Upper lobe of left lung (tissue), 6 donors: ENCODE measurements at places on chromosomes 12 and 14.

- DNase-seq, result no peak
Observed at GRCh38 chr12:19186722-19187661, 57.5 kb downstream of the PLEKHA5 start.

- DNase-seq, result no peak
Observed at GRCh38 chr12:52496590-52497071, 3.6 kb upstream of the KRT6A start.

- DNase-seq, result peak; percentile 28
Observed at GRCh38 chr12:57549909-57550640, at the start of gene KIF5A. TSS of gene KIF5A (plus strand) at chr12:57550044. CDS start at chr12:57550272, 228 bp downstream.

- no peak for DNase-seq
Observed at GRCh38 chr12:64740646-64741045, 18.6 kb downstream of the GNS start.

DNA sequence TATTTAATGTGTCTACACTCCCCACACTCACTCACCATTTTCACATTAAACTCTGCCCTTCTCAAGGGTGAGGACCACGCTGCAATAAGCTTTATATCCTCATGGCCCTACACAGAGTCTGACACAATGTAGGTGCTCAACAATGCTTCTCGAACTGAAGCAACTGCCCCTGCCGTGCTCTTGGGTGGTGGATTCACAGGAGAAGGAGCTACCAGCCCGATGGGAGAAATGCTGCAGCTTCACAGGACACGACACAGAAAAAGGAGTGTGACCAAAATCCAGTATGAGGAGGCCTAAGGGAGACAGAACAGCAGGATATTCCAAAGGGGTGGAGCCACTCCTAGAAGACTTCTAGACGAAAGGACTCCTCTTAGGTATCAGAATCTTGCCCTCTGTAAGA, 6.5 kb upstream of the KRT3 start:
- DNase-seq, result no peak

GRCh38 chr14:48731260-48731659, 854.9 kb downstream of the RPS29 start:
- no peak for DNase-seq

DNA sequence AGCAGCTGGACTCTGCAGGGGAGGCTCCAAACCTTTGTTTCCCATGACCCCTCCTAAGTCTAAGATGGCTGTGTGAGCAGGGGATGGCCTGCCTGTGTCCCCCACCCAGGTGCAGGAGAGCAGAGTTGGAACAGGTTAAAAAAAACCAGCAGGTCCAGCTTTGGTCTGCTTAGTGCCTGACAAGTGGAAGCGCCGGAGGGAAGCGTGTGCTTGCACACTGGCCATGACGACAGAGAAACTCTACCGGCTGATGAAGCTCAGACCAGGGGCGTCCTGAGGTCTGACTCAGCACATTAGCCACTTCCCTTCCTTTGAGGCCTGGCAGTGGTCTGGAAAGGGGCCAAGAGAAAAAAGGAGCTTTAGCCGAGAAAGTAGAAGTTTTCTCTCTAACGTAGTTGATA, 280.1 kb downstream of the VRK1 start:
- no peak for DNase-seq

DNA sequence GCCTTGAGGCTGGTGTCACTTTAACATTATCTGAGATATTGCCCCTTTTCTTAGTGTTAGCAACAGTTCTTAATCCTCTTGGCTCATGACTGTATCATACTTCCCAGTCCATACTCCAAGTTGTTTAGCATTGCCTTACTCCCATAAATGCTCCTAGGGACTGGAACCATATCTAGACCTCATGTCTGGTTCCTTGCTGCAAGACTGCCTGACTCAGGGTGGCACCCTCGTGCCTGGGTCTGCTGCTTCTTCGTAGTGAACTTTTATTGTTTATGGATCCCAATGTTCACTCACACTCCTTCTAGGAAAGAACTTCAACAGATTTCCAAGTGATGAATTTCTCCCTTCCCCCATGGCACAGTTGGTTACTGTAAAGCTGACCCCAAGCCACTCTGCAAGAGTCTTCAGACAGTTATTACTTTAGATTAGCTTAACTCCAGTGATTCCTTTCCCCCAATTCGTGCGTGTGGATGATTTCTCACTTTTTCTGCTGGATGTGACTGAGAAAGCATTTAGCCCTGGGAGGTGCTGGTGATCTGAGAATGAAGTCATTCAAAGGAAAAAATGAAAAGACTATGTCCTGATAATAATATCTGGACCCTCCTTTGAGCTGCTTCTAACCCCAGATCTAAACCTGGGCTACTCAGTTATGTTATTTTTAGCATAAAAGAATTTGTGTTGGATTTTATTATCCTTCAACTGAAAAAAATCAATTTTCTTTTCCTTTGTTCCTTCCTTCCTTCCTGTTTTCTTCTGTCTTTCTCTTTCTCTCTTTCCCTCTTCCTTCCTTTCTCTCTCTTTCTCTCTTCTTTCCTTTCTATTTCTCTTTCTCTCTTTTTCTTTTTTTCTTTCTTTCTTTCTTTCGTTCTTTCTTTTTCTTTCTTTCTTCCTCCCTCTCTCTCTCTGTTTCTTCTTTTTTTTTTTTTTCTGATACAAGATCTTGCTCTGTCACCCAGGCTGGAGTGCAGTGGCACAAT, 47.5 kb upstream of the PPP1R12A start:
- no peak for DNase-seq

DNA sequence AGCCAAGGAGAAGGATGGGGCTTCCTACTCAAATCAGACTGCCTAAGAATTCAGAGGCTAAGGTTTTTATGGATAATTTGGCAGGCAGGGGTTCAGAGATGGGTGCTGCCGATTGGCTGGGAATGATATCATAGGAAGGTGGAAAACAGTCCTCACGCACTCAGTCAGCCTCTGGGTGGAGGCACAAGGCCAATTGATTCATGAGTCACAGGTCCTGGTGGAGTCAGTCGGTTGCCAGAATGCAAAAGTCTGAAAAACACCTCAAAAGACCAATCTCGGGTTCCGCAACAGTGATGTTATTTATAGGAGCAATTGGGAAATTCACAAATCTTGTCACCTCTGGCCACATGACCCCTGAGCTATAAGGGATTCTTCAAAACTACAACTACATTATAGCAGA, 105.5 kb downstream of the GXYLT1 start:
- no peak for DNase-seq

- DNase-seq, result no peak
Observed at GRCh38 chr12:84397263-84397662, 515.3 kb downstream of the SLC6A15 start.

DNA sequence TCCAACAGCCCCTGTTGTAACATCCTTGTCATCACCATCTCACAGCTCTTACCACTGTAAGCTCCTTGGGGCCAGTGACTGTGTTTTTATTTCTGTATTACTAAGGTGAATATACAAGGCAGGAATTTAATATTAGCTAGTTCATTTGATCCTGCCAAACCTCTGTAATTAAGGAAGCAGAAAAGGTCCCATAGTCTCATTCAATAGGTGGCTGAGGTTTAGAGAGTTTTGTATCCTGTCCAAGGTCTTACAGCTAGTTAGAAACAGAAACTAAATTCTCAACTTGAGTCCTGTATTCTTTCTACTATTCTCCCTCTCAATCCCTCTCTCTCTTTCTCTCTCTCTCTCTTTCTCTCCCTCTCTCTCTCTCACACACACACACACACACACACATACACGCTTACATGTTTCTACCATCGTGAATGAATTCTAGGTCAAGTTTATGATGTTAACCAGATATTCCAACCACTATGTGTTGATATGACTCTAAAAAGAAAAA, 543 bp upstream of the GLIPR1 start:
- no peak for DNase-seq

GRCh38 chr14:103165323-103165722, 42.1 kb downstream of the TNFAIP2 start:
- DNase-seq, result no peak

- no peak for DNase-seq
Observed at GRCh38 chr12:65972149-65972548, 147.9 kb downstream of the HMGA2 start.

- DNase-seq, result peak; percentile 89
Observed at GRCh38 chr12:120228291-120229070, 27.6 kb upstream of the RPLP0 start.

- peak; percentile 36 for DNase-seq
Observed at GRCh38 chr14:21039585-21040369, 2.4 kb upstream of the RNASE7 start.

DNA sequence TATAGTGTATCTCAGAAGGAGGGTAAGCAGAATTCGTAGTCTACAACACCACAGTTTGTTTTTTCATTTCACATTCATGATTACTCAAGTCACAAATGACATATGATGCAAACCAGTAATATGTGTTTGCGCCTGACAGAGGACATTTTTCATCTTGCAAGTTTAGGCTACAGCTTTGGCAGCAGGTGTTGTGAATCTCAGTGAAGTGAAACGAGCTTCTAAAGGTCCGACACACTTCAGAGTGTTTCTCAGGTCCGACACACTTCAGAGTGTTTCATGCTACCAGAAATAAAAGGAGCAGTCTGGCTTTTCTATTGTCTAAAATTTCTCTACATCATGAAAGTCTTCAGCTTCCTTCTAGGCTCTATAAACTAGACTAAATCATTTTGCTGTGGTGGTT, 22.7 kb downstream of the CLEC14A start:
- DNase-seq, result no peak

DNA sequence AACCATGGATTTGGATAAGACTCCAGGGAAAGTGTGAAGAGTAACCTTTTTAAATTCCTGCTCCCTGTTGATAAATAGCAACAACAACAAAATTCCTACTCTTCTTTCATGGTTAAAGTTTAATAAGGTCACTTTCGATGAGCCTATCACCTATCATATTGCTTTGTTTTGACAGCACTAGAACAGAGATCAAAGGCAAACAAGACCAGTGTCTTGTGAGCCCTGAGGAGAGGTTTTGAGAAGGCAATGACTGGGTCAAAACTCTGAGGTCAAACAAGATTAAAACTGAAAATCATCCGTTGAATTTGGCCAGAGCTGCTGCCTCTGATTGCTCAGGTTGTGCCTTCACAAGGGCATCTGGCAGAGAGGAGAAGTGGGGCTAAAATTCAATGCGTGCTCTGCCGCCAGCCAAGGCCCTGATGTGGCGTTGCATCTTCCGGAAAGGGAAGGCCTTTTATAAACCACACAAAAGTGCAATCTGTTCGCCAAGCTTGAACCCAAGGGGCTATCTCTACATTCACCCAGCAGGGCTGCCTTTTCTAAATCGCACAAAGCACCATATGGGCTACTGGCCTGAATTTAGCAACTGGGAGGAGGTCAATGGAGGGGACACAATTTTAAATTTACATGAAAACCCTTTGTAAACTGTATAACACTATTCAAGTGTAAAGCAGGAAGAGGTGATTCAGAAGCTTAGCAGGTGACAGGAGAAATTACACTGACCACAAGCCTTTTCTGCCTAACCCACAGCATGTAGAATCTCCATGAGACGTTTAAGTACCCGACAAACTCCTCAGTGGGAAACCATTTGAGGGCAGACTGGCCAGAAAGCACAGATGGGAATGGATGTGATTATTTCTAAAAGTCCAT, 140.8 kb downstream of the DAD1 start:
- no peak for DNase-seq

DNA sequence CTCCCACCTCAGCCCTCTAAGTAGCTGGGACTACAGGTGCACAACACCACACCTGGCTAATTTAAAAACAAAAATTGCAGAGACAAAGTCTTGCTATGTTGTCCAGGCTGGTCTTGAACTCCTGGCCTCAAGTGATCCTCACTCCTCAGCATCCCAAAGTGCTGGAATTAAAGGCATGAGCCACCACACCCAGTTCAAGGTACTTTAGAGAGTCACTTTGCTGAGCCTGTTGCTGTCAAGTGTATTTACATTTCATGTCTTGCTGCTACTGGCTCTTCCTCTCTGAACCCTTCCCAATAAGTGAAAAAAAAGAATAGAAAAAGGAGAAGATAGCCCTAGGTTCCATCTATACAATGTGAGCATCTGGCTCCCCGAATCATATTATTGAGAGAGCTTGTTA, 38.4 kb downstream of the SLCO1A2 start:
- no peak for DNase-seq

DNA sequence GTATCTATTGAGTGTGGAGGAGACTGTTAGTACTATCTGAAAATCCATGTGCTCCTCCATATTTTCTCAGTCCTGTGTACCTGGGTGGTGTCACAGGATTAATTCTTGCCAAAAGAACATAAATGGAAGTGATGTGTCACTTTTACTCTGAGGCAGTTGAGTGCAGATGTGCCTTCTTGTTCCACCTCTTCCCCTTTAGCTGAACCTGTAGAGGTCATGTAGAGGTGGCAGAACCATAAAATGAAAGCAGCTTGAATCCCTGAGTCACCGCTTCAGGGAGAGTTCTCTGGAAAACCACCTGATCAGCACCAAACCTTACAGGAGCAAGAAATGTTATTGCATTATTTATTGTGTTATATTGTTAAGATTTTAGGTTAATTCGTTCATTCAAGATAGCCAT, 14.7 kb upstream of the SLC25A3 start:
- DNase-seq, result no peak

- DNase-seq, result no peak
Observed at GRCh38 chr14:74524812-74525135, 31.2 kb downstream of the ISCA2 start.

- DNase-seq, result no peak
Observed at GRCh38 chr12:107513636-107514400, 171.8 kb upstream of the PWP1 start.

GRCh38 chr12:109473006-109473405, 4.1 kb downstream of the KCTD10 start:
- no peak for DNase-seq

DNA sequence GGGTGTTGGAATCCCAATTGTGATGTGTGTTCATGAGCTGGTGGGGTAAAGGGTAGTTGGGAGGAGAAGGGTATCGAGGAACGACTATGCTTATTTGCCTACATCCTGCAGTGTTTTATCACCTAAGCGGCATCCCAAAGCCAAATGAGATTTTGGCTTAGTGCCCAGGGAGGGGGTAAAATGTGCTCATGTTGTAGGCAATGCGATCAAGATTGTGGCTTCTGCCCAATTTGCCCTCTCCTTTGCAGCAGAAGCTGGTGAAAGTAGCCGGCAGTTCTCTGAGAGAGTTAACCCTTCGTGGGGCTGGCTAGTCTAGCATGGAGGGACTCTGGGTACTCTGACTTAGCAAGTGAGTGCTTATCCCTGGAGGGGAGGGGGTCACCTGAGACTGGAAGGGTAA, 753 bp downstream of the RPH3A start:
- no peak for DNase-seq

GRCh38 chr14:104673481-104673880, 15.9 kb upstream of the INF2 start:
- no peak for DNase-seq

DNA sequence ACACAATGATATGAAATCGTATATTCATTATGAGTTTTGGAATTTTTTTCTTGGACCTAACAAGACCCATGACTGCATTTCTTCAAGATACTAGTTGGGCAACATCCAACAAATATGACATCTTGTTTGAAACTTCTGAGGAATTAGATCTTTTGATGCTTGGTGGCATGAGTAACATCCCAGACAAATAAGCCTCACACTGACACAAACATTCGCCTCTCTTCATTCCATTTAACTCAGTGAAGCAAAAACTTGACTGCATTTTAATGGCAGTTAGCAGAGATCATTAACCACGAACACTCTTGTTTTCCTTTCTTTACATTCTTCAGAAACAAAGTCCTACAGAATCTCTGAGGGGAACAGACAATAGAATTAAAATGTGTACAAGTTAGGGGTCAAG, 758.3 kb downstream of the C12orf50 start:
- no peak for DNase-seq

- peak; percentile 61 for DNase-seq
Observed at GRCh38 chr14:89428546-89429198, 11.6 kb upstream of the FOXN3 start.

GRCh38 chr12:107317751-107318555, 224.6 kb upstream of the CRY1 start:
- peak; percentile 91 for DNase-seq

GRCh38 chr12:116263431-116263830, 14.1 kb downstream of the MED13L start:
- DNase-seq, result no peak
